Transverse colon (tissue), 4 donors: ENCODE measurements at places on chromosomes 6 and 20. TPM values are rescaled to one million over a fixed set of nuclear protein-coding genes. Genes with fewer than 3 reads are reported as not detected.
A peak's percentile ranks its signal among the peaks of the same experiment; 100 is the strongest.

DNA sequence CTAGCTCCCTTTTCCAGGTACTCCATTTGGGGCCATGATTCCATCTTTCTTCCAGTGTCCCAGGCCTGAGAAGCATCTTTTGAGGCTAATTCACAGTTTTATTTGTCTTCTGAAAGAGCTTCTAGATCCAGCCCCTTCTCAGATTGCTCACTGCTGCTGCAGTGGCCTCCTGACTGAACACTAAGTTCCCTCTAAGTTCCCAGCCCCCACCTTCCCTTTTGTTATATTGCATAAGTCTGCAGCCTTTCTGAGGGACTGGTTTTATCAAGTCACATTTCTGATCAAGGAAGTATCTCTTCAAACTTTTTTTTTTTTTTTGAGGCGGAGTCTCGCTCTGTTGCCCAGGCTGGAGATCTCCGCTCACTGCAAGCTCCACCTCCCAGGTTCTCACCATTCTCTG, 10.7 kb downstream of the MAPRE1 start:
- H3K27ac ChIP-seq = peak overlapping the region; percentile 57
- H3K4me3 ChIP-seq = no peak overlapping the region
- H3K4me1 ChIP-seq = peaks cover 47% of the 10 kb centered on the region
- no peaks in the 10 kb centered on the region for H3K27me3 ChIP-seq
- peaks cover 29% of the 10 kb centered on the region for H3K36me3 ChIP-seq
- peak; percentile 22 for DNase-seq

The PGC gene
- total RNA-seq = 1.5 TPM

The MYBL2 gene
- total RNA-seq = 3.0 TPM

GRCh38 chr6:52566853-52567279, 10.0 kb downstream of the TRAM2 start:
- H3K4me1 ChIP-seq = peaks cover 37% of the 10 kb centered on the region
- no peaks in the 10 kb centered on the region for H3K27me3 ChIP-seq
- no peaks in the 10 kb centered on the region for H3K36me3 ChIP-seq
- H3K4me3 ChIP-seq = no peak overlapping the region
- no peak for DNase-seq
- peak overlapping the region; percentile 50 for H3K27ac ChIP-seq

DNA sequence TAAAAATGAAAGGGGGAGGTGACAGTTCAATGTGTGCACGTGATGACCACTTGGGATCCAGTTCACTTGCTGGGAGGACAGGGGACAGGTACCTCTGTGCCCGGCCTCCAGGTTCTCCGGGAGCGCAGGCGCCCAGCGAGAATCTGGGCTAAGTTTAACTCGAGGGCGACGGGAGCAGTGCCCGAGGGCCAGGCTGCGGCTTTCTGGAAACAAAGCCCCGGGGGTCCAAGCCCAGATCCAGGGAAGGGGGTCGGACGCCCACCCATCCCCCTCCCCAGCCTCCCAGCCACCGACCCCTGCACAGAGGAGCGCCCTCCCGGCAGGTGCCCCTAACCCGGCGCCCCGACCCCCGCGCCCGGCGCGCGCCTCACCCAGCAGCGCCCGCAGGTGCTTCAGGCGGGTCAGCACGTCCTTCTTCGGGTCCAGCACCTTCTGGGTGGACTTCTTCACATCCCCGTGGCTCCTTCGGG, 405 bp downstream of the RALGAPA2 start:
- peak overlapping the region; percentile 91 for H3K27ac ChIP-seq
- H3K4me1 ChIP-seq = peaks cover 17% of the 10 kb centered on the region
- DNase-seq = peak; percentile 46
- no peaks in the 10 kb centered on the region for H3K36me3 ChIP-seq
- peak overlapping the region; percentile 89 for H3K4me3 ChIP-seq
